ENCODE measurements at places on chromosomes 5 and 9.

DNA sequence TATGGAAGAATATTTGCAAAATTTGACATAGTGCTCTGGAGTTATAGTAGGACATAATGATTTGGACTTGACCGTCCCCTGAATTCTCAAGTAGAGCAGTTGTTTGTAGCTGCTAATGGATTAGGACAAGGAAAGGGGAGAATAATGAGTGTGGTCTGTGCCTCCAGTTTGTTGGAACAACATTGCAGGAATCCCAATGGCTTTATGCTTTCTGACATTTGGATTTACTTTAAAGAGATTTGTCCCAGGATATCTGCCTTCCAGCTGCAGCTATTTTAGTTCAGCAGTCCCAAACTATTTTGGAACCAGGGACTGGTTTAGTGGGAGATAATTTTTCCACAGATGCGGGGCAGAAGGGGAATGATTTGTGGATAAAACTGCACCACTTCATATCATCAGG lies 648.2 kb downstream of the SLCO4C1 start:
- no peak for DNase-seq

GRCh38 chr5:143383988-143384387 lies 19.5 kb downstream of the NR3C1 start:
- no peak for DNase-seq

DNA sequence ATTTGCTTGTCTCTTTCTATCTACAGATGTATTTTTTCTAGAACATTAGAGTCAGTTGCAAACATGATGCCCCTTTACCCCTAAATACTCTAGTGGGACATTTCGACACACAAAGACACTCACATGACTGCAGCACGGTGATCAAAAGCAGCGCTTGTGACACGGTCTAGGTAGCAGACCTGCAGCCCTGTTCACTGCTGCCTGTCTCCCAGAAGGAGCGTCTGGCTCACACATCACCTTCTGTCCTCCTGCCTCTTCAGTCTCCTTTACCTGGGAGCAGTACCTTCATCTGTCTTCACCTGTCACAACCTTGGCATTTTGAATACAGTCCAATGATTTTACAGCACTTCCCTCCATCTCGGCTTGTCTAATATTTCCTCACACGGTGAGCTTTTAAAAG lies 51.9 kb upstream of the SH3PXD2B start:
- no peak for DNase-seq

GRCh38 chr9:134823623-134824022 lies 57.0 kb upstream of the FCN2 start:
- no peak for DNase-seq

DNA sequence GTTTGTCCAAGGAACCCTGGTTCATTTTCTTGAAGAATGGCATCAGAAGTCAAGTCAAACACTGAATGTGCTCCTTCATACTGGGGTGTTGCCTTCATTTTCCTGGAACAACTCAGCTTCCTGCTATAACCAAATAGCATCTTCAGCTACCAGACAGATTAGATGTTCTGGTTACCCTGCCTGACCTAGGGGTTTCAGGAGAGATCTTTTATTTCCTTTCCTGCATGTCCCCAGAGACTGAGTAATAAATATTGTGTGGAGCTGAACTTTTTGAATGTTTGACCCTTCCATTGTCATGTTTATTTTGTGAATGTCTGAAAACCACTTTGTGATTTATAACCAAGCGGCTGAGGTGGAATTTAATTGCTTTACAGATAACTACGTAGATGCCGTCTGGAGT lies 147.1 kb downstream of the IRX1 start:
- DNase-seq = no peak

DNA sequence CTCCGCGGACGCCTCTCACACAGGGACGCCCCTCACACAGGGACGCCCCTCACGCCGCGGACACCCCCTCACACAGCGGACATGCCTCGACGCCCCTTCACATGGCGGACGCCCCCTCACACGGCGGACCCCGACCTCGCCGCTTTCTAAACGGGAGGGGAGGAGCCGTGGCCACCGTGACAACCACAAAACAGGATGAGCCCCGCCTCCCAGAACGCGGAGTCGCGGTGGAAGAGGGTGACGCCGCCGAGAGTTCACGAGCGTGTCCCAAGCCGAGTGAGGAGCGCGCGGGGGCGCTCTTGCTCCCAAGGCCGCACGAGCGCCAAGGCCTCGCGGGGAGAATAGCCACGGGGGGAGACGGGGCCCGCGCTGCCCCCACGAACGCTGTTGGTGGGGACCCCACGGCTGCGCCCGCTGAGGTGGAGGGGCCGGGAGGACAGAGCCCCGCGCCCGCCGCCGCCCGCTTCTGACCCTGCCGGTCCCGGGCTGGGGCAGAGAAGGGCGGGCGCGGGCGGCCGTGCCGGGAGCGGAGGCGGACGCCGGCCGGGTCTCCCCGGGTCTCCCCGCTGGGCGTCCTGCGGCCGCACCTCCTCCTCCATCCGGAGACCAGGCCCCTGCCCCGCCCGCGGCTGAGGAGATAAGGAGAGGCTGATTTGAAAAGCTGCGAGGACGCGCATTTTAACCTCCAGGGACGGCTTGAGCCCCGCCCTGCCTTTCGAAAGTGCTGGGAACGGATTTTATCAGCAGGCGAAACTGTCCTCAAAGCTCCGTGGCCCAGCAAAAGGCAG lies 3.9 kb upstream of the NKD2 start:
- peak; percentile 36 for DNase-seq

DNA sequence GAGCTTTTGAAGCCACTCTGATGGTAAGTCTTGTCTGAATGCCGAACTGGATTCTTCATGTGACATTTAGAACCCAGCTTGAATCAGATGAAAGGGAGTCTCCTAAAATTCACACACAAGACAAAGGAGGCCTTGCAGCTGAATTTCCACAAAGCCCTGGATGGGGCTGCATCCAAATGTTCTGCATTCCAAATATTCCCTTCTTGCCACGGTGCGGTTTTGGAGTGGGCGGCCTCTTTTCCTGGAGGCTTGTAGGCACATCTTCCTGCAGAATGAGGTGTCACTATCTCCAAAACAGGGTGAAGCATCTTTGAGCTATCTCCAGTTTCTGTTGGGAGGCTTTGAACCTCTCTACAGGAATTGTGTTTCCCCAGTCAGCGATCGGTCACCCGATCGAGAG lies 342.7 kb downstream of the ARHGEF28 start:
- DNase-seq = no peak

DNA sequence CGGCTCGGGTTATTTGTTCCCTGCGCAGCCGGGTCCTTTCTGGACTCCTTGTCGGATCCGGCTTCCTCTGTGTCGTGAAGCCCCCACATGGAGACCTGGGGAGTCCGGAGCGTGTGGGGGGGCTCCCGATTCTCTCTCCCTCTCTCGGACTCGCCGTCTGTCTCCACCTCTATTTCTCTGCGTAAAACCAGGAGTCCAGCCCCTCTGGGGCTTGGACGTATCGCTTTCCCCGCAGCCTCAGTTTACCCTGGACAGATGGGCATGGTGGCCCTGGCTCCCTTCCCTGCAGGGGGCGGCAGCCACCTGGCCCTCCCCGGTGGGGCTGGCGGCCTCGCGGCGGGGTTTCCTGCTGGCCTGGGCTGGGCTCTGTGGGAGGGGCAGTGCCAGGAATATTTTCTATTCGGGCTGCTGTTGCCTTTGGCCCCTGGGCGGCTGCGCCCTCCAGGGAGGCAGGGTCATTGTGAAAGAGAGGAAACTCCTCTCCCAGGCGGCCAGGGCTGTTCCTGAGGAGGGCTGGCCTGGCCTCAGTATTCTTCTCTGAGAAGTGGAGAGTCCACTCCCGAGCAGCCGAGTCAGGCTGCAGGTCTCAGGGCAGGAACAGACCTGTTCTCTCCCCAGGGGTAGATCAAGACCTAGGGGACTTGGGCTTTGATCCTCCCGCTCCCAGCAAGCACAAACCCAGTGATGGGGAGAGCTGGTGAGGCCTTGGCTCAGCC lies 665 bp downstream of the ASS1 start:
- no peak for DNase-seq

GRCh38 chr5:178462816-178463215 lies 127.4 kb downstream of the COL23A1 start:
- no peak for DNase-seq

DNA sequence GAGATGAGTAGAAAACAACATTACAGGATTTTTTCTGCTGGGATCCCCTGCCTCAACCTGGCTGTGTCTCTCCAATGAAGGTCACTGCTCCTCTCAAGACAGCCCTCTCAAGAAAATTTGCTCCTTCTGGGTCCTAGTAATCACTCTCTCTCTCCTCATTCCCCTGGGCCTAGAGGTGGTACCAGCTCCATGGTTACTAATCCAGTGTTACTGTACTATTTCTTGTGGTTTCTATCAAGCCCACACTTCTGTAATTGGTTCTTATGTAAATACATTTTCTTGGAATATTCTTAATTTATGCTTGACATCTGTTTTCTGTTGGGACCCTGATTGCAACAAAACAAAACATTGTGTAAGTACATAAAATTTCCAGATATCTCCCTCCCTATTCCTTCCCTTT lies 123.8 kb upstream of the RORB start:
- DNase-seq = no peak

DNA sequence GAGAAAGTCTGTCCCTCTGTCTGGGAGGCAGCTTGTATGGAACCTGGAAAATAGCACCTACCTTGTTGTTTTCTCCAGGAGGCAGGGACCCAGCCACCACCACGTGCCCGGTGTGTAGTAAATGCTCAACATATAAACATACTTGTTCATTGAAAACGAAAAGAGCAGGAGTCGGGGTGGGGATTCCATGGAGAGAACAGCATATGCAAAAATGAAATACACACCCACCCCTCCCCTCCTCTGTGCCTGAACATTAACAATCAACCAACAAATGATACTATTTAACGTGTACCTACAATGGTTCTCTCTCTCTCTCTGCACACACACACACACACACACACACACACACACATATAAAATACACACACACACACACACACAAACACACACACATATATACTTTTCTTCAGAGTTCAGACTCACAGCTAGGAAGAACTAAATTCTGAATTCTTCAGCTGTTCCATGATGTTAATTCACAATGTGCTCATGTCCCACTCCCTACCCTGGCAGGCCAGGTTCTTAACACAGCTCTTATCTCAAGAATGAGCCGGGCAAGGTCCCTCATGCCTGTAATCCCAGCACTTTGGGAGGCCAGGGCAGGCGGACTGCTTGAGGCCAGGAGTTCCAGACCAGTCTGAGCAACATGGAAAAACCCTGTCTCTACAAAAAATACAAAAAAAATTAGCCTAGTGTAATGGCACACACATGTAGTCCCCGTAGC lies 16.3 kb upstream of the DENND1A start:
- no peak for DNase-seq

- no peak for DNase-seq
Measured at GRCh38 chr9:69818750-69819345, 1.8 kb upstream of the CFAP95 start.

All from stimulated activated CD4-positive, alpha-beta T cell treated with anti-CD3 and anti-CD28 coated beads, Interleukin-12 subunit alpha, Interleukin-12 subunit beta, amount 100 ng/mL, for 24 hours (primary cell).